ENCODE measurements at places on chromosomes 12 and 14. TPM values are rescaled to one million over a fixed set of nuclear protein-coding genes. Genes with fewer than 3 reads are reported as not detected.

The OTOGL gene
- total RNA-seq = 0.67 TPM

The PRKD1 gene
- 4.0 TPM for total RNA-seq

The TOMM20L gene
- total RNA-seq = not detected

The GPD1 gene
- total RNA-seq = 0.29 TPM

The LALBA gene
- not detected for total RNA-seq

The PDZRN4 gene
- total RNA-seq = not detected

The ESPL1 gene
- total RNA-seq = 19.1 TPM

The CCDC184 gene
- 0.29 TPM for total RNA-seq

The CLEC1A gene
- not detected for total RNA-seq

The ALX1 gene
- not detected for total RNA-seq

The FKBP3 gene
- 70.3 TPM for total RNA-seq

The PLD4 gene
- not detected for total RNA-seq

The DPPA3 gene
- total RNA-seq = not detected

The OR4Q3 gene
- not detected for total RNA-seq

The SLC39A5 gene
- total RNA-seq = not detected

The KLHL33 gene
- not detected for total RNA-seq

The GARIN6 gene
- total RNA-seq = not detected

The GRIP1 gene
- not detected for total RNA-seq

The KCNMB4 gene
- total RNA-seq = 1.1 TPM

The RHEBL1 gene
- total RNA-seq = 8.0 TPM

The MIPOL1 gene
- not detected for total RNA-seq

The PTCSC3 gene
- total RNA-seq = not detected

The AQP2 gene
- not detected for total RNA-seq

The SSTR1 gene
- total RNA-seq = not detected

The CCDC38 gene
- not detected for total RNA-seq

The IRAK3 gene
- total RNA-seq = not detected

The ADAM20 gene
- total RNA-seq = 0.14 TPM

The BMAL2 gene
- 37.2 TPM for total RNA-seq

The SPTB gene
- 2.0 TPM for total RNA-seq

The GPRC5D gene
- total RNA-seq = not detected
